ENCODE measurements at places on chromosomes 16 and 17.

DNA sequence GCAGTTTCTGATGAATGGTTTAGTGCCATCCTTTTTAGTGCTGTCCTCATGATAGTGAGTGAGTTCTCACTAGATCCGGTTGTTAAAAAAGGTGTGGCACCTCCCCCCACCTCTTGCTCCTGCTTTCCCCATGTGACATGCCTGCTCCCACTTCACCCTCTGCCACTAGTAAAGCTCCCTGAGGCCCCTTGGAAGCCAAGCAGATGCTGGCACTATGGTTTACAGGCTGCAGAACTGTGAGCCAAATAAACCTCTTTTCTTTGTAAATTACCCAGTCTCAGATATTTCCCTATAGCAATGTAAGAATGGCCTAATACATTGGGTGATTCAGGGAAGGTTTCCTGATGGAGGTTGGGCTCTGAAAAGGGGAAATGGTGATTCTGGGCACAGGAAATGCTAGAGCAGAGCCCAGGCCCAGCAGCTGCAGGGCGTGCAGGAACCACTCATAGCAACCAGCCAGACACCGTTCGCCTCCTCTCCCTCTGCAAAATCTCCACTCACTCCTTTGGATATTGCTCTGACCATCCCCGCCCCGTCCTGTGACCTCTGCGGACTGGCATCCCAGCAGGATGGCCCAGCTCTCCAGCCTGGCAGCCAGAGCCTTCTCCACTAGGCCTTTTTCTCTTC, 2.6 kb upstream of the ADORA2B start:
- DNase-seq, result no peak

DNA sequence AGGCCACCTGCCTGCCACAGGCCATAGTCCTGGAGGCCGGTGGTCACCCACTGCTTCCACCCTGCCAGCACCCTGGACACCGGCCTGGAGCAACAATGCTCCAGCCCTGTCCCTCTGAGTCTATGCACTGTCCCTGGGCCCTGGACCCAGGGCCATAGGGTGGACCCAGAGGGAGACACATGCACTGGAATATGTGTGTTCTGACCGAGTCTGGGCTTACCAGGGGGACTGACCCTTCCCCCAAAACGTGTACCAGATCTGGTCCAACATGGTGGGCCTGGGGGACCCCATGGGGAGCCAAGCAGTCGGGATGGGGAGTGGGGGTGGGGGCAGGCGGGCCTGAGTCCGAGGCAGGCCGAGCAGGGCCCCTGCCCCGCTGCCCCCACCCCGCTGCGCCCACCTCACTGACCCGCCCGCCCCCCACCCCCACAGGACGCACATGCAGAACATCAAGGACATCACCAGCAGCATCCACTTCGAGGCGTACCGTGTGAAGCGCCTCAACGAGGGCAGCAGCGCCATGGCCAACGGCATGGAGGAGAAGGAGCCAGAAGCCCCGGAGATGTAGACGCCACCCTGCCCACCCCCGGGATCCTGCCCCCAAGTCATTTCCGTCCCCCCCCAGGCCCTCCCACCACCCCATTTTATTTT, 357.4 kb downstream of the SEC14L1 start:
- no peak for DNase-seq

GRCh38 chr16:71214746-71215381, 15.7 kb downstream of the HYDIN start:
- DNase-seq, result no peak

DNA sequence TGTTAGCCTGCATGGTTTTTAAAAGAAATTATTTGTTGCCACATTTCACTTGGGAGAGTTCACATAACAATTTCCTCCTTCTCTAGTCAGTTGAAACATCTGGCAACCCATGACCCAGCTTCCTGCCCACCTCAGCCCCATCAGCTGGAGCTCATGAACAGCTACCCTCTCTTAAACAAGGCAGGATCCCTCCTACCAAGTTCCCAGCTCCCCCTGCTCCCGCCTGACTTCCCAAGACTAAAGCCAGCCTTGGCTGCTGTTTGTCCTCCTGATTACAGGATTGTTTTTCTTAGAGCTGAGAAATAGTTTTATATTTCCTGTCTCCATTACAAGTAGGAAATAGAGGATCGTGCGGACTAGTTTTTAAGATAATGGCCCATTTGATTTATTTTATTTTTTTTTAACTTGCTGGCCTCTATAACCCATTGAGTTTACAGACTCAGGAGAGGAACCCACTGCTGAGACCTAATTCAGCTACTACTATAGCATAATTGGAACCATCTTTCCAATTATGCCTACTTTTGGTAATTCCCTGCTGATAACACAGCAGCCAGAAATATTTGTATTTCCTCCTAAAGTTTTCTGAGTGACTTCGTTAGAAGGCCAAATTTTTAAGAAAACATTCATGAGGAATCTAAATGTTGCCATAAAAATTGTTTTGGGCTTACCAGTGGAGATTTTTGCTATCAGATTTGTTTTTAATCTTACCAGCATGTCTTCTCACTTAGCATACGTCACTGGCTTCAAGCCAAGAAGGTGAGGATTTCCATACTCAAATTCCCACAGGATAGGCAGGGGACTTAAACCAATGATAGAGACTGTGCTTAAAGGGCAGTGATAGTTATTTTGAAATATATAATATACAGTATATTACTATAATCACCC, 90.0 kb downstream of the ELAC2 start:
- no peak for DNase-seq

GRCh38 chr16:15975172-15975571, 25.8 kb downstream of the ABCC1 start:
- no peak for DNase-seq

GRCh38 chr16:296276-296675, 13.3 kb downstream of the PDIA2 start:
- DNase-seq, result no peak

DNA sequence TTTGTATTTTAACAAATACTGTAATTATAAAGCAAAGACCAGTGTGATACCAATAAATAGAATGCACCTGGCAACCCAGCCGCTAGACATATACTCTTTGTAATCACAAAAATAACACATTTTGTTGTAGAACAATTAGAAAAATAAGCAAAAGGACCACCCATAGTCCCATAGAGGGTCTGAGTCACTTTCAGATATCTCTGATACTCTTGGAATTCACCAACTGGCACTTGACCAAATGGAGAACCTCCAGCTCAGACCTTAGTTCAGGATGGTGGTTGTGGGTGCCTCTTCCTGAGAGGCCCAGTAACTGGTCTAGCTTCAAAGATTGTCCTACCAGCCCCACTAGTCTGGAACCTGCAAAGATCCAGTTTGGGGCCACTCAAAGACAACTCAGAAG, 789 bp upstream of the TERF2 start:
- DNase-seq, result no peak

DNA sequence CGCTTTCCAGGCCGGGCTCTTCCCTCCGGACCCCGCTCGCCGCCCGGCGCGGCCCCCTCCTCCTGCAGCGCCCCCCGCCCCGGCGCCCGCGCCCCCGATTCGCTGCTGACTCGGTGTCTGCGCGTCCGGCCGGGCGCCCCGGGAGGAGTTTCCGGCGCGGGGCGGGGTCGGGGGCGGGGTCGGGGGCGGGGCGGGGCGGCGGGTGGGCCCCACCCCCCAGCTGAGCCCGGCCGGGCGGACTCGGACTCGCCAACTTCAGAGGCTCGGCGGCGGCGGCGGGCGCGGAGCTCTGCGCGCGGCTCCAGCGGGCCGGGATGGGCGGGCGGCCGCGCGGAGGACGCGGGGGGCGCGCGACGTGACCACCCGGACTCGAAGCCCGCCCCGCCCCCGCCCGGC, at the start of gene METRNL:
Gene METRNL, plus strand, starts transcription at position 258 of the 396 bp plus-strand sequence. CDS start 207 bp downstream, outside the sequence.
- peak; percentile 82 for DNase-seq

DNA sequence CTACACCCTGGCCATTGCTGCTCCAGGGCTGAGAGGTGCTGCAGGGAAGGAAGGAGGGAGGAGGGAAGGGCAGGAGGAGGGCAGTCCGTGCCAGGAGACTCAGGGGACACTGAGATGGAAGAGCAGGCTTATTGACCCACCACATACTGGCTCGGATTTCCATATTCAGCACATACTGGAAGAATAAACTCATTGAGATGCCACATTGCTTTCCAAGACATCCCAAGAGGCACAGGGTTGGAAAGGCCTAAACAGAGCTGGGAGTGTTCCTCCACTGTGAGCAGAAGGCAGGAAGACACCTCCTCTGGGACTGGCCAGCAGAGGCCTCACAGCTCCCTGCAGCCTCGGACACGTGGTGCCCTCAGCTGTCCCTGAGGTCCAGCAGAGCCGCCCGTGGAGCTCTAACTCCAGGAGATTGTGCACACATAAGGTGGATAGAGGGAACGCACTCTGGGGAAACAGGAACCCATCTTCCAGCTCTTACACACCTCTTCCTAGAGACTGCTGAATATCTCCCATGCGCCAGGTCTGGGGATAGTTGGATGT, 17.4 kb downstream of the CCDC182 start:
- no peak for DNase-seq

DNA sequence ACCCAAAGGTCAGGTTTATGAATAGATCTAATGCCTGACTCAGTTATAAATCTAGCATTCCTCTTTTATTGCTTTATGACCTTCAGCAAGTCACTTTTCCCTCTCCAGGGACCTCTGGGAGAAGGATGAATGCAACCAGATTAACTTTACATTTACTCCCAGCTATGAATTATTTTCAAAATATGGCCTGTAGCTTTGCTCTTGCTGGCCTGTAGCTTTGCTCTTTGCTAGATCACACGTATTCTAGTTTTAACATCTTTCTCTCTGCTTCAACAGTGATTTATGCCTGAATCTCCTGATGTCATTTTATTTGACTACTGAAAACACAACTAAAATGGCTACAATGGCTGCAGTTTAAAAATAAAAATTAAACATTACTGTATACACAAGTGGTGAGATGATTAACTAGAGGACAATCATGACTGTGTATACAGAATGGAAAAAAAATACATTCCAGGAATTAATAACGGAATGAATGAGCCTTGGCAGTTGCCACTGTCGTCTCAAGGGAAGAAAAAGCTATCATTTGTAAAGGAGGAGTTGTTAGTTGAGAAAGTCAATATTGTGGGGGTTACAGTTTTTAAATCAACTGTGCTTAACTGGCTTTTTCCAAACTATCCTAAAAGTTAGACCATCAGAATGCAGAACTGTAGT, 434.5 kb upstream of the GOT2 start:
- no peak for DNase-seq

- no peak for DNase-seq
Observed at GRCh38 chr16:9763505-9763904, 418.7 kb downstream of the GRIN2A start.

- peak; percentile 86 for DNase-seq
Observed at GRCh38 chr17:39164675-39165143, 1.3 kb downstream of the ARL5C start.

- DNase-seq, result peak; percentile 77
Observed at GRCh38 chr16:29811896-29812665, at the start of gene PRRT2. Gene PRRT2 (plus strand): TSS chr16:29812193. CDS start chr16:29813055, 862 bp downstream.

GRCh38 chr17:8588877-8589554, 41.5 kb downstream of the MYH10 start:
- DNase-seq, result no peak

DNA sequence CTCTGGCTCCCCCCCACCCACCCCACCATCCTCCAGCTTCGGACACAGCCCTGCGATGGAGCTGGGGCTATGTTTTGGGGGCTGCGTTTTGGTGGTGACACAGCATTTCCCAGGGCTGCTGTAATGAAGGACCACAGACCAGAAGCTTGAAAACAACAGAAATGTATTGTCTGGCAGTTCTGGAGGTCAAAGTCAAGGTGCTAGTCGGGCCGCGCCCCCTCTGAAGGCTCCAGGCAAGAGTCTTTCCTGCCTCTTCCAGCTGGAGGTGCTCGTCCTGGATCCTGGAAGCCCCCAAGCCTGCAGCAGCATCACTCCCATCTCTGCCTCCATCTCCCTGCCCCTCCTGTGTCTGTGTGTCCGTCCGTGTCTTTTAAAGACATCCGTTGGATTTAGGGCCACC, 50.8 kb downstream of the TBC1D16 start:
- no peak for DNase-seq

GRCh38 chr16:60635548-60635947, 1400.7 kb downstream of the CDH8 start:
- DNase-seq, result no peak

DNA sequence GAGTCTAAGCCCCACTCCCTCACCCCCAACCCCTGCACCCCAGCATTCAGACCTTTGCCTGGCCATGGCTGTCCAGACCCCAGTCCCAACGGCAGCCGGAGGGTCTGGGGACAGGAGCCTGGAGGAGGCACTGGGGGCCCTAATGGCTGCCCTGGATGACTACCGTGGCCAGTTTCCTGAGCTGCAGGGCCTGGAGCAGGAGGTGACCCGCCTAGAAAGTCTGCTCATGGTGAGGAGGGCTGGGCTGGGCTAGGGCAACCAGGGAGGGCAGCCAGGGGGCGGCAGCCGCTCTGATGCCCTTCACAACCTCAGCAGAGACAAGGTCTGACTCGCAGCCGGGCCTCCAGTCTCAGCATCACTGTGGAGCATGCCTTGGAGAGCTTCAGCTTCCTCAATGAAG, 14.4 kb downstream of the RIPOR1 start:
- no peak for DNase-seq

- DNase-seq, result no peak
Observed at GRCh38 chr16:89572485-89573205, 2.9 kb upstream of the CPNE7 start.

DNA sequence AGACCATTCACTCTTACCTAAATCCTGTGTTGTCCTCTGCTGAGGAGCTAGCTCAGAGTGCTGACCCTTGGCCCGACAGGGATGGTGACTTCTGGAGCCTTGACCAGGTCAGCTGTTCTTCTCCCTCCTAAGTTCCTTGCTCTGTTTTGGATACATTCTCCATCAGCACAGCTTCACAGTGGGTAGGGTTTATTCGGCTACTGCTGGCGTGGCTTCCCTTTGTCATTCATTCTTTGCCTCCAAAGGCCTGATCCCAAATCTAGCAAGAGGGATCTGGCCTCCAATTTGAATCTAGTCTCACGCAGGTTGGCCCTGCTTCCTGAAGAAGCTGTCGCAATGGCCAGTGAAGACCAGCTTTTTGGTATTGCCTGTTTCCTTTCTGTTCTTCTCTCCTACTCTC, 116.6 kb downstream of the SHISA9 start:
- no peak for DNase-seq

- no peak for DNase-seq
Observed at GRCh38 chr16:22252317-22252716, 44.9 kb upstream of the POLR3E start.

DNA sequence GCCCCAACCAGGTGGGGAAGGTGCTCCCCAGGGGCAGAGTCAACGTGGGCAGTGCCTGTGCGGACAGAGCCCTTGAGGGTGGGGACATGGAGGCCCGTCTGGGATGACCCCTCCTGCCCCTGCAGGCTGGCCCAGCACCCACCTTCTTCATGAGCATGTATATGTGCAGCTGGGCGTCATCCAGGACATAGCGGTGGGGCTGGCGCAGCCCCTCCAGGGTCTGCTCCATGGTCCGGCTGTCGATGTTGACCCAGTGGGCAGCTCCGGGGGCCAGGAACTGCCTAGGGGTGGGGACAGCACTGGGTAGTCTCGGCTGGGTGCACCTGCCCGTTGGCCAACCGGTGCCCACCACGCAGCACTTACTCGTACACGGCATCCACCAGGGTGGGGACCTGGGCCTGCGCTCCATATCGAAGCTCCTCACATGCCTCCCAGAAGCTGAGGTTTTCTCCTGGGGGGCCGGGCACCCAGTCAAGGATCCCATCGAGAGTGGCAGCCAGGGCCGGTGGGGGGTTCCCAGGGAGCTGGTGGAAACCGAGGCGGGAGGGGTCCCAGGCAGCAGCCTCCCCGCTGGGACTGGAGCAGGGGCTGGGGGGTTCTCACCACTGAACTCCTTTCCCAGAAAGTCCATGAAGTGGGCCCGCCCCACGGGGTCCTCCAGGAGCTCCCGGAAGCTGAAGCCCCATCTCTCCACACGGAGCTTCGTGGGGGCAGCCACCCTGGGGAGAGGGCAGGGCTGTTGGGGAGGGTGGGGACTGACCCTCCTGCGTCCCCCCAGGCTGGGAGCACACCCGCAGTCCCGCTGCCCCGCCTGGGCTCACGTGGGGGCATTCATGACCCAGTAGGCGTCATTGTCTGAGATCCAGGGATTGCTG, 5.1 kb downstream of the RGS11 start:
- DNase-seq, result no peak

Data from activated CD4-positive, alpha-beta T cell treated with anti-CD3 and anti-CD28 coated beads for 36 hours (primary cell).